ENCODE measurements at places on chromosomes 1 and 21.

DNA sequence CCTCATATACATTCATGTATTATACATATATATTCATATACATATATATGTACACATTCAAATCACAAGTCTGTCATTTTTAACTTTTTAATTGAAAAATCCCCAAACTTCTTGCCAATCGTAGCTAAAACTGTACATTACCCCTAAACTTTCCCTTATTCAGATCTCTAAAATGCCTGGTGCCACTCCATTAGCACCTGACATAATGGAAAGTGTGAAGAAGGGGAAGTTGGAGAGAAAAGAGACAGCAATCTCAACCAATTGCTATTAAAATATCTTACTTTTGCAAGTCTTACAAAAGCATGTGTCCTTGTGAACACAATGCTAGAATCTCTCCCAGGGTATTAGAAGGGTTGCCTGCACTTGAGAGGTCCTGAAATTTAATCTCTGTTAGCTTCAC lies 22.7 kb upstream of the PRKACB start:
- DNase-seq: no peak

DNA sequence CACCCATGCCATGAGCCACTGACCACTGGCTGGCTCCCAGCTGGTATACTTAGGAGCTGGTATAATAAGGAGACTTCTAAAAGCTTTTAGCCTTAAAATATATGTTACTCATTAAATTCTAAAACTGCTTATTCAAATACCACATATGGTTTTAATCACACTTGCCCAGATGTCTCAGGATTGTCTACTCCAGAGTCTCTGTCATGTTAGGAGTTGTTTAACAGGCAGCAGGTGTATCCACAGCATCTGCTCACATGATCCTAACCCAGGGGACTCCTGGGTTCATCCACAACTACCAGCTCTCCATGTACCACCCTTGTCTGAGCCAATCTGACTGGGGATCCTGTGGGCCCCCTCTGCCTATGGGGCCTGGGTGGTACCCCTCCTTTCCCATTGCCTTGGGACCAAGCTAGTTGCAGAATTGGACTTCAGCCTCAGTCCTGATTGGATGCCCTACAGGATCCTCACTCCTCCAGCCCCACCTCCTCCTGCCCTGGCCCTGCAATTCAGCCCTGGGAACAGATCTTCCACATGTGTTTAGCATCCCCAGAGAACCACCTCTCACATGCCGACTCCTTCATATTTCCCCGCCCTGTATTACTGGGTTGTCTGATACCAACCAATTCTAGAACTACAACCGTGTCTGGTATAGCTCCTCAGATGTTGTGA lies 61.3 kb downstream of the BCAR3 start:
- DNase-seq: no peak

DNA sequence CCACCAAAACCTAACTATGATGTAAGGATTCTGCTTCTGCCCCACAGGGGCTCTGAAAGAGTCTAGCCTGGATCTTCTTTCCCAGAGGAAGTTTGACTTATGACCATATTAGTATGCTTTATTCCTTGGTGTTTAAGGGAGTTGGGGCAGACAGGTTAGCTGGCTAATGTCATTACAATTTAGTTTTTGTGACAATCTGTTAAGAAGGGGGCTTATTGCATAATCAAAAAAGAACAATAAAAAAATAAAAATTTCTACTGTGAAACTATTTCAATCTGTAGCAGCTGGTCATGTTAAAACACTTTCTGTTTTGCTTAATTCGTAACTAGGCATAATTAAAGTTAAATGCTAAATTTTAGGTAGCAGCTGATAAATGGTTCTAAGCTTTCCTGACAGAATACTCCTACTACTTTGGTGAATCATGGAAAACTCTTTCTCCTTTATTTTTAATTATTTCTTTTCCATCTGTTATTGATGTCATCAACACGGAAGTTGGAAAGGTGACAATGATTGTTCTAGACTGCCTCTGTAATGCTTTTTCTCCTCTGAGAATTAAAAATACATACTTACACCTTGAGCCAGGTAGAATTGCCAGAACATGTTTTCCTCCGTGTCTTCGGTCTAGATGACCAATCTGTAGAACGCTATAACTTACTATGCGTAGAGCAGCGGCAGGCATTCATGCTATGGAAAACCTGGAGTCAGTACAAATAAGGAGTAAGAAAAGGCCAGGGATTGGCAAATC lies 18.6 kb downstream of the DYRK3 start:
- no peak for DNase-seq

DNA sequence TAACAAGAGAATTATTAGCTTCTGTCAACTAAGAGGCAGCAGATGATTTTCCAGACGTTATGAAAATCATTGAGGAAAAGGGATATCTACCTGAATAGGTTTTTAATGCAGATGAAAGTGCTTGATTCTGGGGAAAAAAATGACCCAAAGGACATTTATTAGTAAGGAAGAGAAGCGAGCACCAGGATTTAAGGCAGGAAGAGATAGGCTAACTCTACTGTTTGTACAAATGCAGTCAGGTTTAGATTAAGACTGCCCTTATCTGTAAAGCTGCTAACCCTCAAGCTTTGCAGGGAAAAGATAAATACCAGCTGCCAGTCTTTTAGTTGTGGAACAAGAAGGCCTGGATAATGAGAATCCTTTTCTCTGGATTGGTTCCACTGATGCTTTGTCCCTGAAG lies 33.0 kb upstream of the LRIG2 start:
- DNase-seq: no peak

DNA sequence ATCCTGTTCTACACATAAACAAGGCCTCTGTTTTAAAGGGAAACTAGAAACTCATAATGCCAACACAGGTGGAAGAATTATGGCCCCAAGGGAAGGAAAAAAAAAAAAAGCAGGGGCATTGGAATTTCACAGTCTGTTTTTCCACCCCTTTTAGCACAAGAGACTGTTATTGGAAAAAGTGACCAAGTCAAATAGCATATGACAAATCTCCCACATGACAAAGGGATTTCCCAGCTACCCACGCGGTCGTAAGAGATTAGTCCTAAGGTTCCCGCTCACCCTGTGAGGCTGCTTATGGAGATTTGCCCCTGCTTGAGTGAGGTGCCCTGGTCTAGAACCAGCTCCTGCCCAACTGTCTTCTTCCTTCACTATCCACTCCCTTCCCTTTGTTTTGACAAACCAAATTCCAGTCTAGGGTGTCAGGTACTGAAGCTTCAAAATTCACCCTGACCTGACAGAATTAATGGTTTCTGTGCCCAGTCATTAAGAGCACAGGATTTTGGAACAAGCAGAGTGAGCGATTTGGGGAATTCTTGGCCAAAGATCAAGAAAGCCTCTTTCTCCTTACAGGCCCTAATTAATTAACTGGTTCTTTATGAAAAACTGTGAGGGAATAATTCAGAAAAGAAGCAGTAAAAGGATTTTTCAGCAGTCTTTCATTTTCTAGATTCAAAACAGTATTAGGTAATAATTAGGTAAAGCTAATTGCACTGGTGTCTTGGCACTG lies 107.3 kb downstream of the NMNAT2 start:
- no peak for DNase-seq

- DNase-seq: peak; percentile 28
Measured at GRCh38 chr1:12600880-12601633, 17.0 kb downstream of the DHRS3 start.

DNA sequence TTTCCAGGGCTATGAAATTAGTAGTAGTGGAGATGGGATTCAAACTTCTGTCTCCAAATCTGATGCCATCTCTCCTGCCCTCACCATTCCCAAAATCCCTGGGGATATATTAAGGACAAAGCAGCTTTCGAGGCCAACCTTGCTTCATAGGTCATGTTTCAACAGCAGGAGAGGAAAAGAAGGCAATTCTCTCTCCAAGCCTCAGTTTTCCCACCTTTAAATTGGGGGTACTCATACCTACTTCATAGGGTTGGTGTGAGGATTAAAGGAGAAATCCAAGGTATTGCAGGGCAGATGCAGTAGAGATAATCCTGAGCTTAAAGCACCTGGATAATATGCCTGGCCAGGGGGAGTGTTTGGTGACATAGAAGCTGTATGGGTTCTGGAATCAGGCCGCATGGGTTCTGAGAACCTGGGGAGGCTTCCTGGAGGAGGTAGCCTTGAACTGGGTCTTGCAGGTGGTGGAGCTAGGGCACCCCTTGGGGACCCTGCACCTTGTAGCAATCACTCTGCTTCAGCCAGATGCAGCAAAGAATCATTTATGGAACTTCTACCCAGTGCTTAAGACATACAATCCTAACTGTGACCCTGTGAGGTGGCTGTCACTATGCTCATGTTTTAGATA lies 10.7 kb upstream of the IFFO2 start:
- DNase-seq: no peak

DNA sequence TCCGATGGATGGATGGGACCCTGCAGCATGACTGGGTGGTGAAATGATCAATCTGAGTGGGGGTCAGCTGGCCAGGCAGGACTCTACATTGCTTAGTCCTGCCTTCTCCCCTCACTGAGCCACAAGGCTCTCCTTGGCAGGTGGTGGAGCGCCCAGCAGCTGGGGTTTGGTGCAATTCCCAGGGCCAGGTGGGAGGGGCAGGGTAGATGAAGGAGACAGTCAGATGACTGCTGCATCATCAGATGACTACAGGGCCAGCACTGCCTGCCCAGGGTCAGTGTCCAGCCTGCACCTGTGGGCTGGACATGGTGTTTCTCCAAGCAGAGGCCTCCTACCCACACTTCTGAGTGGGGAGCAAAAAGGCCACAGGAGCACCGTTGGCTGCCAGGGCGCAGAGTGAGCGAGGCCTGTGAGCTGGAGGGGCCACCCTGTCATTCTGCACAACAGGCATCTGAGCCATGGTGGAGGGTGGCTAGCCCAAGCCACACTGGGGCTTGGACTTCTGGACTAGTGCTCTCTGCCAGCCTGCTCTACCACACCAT lies 103.9 kb upstream of the EDN2 start:
- no peak for DNase-seq

DNA sequence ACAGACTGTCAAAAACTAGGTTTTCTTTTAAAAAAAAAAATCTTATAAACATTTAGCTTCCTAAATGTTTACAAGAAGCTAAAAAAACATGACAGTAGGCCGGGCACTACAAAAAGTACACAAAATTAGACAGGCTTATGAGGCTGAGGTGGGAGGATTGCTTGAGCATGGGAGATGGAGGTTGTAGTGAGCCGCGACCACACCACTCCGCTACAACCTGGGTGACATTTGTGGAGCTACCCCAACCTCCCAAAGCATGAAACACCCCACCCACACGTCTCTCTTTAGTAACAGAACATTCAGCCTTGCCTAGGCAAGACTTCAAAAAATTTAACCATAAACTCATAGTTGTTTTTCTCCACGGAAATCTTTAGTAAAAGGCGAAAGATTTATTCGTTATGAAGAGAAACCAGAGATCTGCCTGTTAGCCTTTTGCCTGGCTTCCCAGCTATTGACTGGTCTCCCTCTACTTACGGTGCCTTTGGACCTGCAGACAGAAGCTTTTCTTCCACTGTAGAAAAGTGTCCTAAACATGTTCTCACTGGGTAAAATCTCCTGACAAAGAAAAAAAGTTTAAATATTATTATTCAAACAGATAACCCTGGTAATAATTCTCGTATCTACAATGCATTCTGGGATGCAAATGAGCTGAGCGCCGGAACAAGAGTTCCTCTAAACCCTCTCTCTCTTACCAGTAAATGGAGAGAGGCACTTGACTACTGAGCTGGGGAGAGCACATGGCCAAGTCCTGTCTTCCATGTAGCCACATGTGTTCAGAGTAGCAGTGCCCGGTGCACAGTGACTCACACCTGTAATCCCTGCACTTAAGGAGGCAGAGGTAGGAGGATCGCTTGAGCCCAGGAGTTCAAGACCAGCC lies 9.2 kb downstream of the RNU5D-1 start:
- DNase-seq: no peak

GRCh38 chr1:119674111-119674526 lies 26.1 kb upstream of the ZNF697 start:
- DNase-seq: no peak

DNA sequence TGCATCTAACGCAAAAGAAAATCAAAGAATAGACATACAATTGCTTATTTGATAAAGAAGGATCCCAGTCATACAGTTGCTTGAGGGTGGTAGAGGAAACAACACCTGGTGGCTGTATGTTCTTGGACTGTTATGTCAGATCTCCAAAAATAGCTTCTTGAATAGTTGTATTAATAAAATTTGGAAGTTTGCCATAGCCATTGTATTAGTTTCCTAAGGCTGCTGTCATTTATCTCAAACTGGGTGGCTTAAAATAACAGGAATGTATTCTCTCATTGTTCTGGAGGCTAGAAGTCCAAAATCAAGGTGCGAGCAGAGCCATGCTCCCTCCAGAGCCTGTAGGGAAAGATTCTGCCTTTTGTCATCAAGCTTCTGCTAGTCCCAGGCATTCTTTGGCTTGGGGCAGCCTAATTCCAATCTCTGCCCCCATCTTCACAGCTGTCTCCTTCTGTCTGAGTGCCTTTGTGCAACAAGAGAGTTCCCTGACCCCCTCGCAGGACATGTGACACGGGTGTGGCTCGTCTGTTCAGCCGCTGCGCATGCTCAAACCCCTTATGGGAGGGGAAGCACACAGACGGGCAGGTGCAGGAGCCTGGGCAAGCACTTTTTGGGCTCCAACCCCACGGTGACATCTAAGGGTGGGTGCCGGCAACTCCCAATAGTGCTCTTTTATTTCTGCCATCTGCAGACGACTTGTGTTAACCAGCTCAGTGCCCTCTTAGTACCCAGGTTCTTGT lies 21.7 kb upstream of the GRIK1 start:
- DNase-seq: no peak

GRCh38 chr1:77797991-77798390 lies 18.5 kb downstream of the MIGA1 start:
- no peak for DNase-seq

GRCh38 chr1:245645894-245646293 lies 491.1 kb downstream of the KIF26B start:
- no peak for DNase-seq

DNA sequence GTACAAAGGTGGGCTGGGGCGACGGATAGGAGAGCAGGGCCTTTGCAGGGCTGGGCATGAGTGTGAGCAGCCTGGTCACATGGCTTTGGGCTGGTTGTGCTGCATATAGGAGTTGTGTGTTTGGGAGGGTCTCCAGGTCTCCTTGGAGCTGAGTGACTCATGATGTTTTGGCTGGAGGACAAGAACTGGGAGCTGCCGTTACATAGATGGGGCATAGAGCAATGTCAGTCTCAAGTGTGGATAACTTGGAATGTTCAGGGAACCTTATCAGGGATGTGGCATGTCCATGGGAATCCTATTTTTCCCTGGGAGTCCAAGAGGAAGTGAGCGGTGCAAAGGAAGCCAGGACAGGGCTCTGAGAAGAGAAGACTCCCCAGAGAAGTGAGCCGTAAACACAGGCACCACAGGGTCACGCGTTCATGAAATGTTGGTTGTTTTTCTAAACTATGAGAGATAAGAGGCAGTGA lies 136.4 kb upstream of the KCNE2 start:
- no peak for DNase-seq

Measured in stimulated activated CD8-positive, alpha-beta memory T cell treated with anti-CD3 and anti-CD28 coated beads, Interleukin-2, amount 100 ng/mL, for 1 hour (primary cell).